Right lobe of liver (tissue), 6 donors: ENCODE measurements at places on chromosomes 5 and 9.

DNA sequence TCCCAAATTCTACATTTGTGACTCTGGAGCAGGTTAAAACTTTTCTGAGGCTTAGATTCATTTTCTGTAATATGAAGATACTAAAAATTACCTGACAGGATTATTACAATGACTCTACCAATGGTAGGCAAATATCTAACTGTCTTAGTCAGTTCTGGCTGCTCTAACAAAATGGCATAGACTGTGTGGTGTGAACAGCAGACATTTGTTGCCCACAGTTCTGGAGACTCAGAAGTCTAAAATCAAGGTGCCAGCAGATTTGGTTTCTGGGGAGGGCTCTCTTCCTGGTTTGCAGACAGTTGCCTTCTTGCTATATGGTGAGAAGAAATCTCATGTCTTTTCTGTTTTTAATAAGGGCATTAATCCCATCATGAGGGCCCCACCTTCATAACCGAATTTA lies 245.1 kb downstream of the MAST4 start:
- no peak overlapping the region for H3K4me3 ChIP-seq
- no peak for DNase-seq
- no peaks in the 10 kb centered on the region for H3K36me3 ChIP-seq
- H3K27ac ChIP-seq, result no peak overlapping the region
- no peaks in the 10 kb centered on the region for H3K27me3 ChIP-seq
- H3K4me1 ChIP-seq, result no peaks in the 10 kb centered on the region

GRCh38 chr5:170262061-170263045 lies 29.6 kb downstream of the C5orf58 start:
- no peaks in the 10 kb centered on the region for H3K4me1 ChIP-seq
- H3K4me3 ChIP-seq, result no peak overlapping the region
- no peak overlapping the region for H3K27ac ChIP-seq

DNA sequence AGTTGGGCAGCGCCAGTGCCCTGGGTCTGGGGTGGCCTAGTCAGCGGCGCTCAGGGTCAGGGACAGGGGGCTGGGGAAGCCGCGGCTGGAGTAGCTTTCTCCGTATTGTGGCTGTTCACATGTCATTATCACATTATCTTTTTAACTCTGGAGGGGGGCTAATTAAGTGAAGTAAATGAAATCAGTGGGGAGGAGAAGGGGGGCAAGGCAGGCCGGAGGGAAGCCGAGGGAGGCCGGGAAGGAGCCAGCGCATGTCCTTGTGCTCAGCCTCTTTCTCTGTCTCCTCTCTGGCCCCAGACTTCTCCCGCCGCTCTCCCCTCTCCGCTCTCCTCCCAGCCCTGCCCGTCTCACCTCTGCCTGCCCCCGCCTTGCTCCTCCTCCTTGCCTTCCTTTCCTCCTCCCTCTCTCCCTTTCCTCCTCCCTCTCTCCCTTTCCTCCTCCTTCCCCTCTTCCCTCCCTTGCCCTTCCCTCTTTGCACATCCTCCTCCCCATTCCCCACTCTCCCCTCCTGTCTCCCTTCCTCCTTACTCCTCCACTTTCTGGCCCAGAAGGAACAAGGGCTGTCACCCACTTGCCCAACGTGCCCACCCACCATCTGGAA lies 38.7 kb downstream of the ASS1 start:
- H3K27me3 ChIP-seq, result no peaks in the 10 kb centered on the region
- no peak overlapping the region for H3K4me3 ChIP-seq
- no peaks in the 10 kb centered on the region for H3K4me1 ChIP-seq

GRCh38 chr5:89353837-89354551 lies 471.0 kb upstream of the MEF2C start:
- DNase-seq, result no peak
- H3K4me3 ChIP-seq, result no peak overlapping the region
- H3K27me3 ChIP-seq, result no peaks in the 10 kb centered on the region
- H3K36me3 ChIP-seq, result no peaks in the 10 kb centered on the region
- H3K4me1 ChIP-seq, result no peaks in the 10 kb centered on the region

DNA sequence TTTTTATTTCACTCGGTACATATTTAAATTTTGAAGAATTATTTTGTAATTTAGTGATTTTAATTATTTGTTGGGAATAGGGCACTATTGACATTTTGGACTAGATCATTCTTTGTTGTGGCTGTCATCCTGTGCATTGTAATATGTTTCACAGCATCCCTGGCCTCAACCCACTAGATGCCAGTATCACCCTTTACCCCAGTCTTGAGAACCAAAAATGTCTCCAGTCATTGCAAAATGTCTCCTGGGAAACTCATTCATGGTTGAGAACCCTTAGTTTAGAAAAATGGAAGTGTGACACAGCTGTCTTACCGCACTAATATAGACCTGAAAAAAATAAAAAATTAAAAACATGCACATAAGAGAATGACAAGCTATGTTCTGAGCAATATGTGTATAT lies 88.4 kb upstream of the CCDC152 start:
- no peaks in the 10 kb centered on the region for H3K36me3 ChIP-seq
- no peaks in the 10 kb centered on the region for H3K4me1 ChIP-seq
- no peak overlapping the region for H3K27ac ChIP-seq
- no peaks in the 10 kb centered on the region for H3K27me3 ChIP-seq
- H3K4me3 ChIP-seq, result no peak overlapping the region

DNA sequence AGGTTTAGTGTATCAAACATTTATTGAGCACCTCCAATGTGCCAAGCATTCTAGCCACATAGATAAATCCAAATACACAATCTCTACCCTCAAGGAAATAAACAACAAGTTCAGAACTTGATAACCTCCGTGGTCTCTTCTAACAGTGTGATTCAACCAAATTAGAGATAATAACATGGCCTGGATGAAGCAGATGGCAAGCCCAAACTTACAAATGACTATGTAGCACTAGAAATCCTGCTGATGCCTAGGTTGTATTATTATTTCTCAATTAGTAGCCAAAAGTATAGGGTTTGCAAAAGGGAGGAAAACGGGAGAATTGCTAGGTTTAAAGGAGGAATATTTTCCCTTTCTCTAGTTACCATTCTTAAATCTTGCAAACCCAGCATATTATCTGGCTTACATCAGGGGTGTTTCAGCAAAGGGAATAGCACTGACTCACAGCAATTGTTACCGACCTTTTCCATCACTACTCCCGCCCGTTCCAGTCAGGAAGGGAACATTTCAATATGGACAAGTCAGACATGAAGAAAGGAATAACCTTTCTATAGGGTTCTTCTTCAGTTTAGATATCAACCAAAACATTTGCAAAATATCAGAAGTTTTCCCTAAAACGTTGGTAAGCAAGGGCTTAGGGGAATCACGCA lies 2.3 kb downstream of the DPYSL3 start:
- DNase-seq, result no peak
- H3K4me1 ChIP-seq, result no peaks in the 10 kb centered on the region
- no peak overlapping the region for H3K4me3 ChIP-seq
- H3K27me3 ChIP-seq, result peaks cover 8% of the 10 kb centered on the region
- H3K27ac ChIP-seq, result no peak overlapping the region

DNA sequence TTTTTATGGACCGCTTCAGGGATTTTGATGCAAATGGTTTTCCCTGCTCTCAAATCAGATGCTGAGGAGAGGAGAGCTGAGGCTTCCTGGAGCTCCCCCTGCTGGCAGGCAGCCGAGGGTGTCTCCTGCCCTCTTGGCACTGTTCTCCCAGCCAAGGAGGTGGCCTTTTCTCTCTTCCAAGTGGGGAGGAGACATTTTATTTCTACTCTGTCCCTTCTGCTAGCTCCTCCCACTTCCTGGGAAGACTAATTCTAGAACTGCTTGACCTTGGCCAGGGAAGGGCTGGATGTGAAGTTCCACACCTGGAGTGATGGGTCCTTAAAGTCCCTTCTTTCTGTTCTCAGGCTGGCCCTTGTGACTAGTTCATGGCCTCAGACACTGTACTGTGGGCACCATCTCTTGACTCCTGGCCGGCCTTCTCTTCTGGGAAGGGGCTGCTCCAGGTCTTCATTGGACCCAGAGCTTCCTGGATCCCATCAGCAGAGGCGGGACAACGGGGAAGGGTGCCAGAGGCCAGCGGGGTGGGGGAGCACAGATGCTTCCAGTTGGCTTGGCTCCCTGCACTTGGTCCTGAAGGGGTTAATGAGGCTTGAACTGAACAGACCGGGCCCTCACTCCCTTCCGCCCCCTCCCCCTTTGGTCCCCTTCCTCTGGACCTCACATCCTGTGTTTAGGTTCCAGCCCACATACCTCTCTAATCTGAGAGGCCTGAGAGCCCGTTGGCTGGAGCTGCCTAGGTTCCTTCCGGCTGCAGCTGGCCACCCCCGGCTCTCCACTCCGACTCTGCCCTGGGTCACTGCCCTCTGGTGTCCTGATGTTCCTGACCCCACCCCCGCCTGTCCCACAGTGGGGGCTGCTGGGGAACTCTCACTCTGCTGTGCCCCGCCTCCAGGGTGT lies 32.1 kb downstream of the PTPA start:
- no peaks in the 10 kb centered on the region for H3K4me1 ChIP-seq
- peak; percentile 84 for DNase-seq
- H3K4me3 ChIP-seq, result no peak overlapping the region

- no peak for DNase-seq
- H3K4me3 ChIP-seq, result no peak overlapping the region
- H3K36me3 ChIP-seq, result no peaks in the 10 kb centered on the region
- H3K27ac ChIP-seq, result no peak overlapping the region
- H3K27me3 ChIP-seq, result no peaks in the 10 kb centered on the region
Observed at GRCh38 chr5:125210242-125210947, 464.0 kb upstream of the ZNF608 start.

DNA sequence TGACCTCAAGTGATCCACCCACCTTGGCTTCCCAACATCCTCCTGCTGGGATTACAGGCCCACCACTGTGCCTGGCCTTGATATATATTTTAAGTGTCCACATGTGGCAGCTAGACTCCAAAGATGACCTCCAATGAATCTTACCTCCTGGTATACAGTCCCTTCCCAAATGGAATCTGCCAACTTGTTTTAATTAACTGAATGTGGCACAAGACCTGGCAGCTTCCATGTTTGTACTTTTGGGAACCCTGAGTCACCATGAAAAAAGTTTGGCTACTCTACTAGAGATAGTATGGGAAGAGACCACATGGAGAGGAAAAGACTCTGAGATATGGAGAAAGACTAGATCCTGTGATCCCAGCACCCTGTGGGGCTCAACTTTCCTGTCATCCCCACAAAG lies 42.5 kb downstream of the CCL28 start:
- H3K4me1 ChIP-seq, result no peaks in the 10 kb centered on the region
- H3K4me3 ChIP-seq, result no peak overlapping the region
- H3K27me3 ChIP-seq, result no peaks in the 10 kb centered on the region
- no peak for DNase-seq

DNA sequence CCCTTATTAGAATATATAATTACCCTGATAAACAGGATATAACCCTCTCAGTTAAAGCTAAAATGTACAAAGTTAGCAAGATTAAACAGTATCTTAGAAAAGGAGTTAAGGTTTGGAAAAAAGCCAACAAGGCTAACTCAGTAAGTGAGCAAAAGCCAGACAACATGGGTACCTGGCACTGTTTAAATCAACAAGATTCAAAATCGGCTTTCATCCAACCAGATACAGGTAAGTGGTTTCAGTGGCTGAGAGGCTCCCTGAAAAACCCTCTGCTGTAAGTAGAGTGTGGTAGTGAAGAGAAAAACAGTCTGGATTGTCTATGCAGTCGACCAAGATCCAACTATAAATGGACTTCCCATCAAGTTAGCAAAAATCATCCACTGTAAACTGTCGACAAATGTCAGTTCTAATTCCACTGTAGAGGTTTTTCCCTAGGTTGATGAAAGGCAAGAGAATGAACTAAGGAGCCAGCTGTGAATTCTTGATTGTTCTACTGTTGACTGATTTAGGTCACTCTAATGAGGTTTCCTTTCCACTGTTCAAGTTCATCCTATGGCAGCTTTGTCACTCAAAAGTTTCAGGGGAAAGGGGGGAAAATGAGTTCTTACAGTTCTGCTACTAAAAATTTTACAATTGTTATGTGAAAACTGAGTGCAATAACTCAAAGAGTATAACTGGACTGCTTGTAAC lies 27.3 kb downstream of the ETF1 start:
- H3K27me3 ChIP-seq, result no peaks in the 10 kb centered on the region
- H3K27ac ChIP-seq, result no peak overlapping the region
- H3K36me3 ChIP-seq, result peaks cover 33% of the 10 kb centered on the region
- H3K4me1 ChIP-seq, result no peaks in the 10 kb centered on the region

DNA sequence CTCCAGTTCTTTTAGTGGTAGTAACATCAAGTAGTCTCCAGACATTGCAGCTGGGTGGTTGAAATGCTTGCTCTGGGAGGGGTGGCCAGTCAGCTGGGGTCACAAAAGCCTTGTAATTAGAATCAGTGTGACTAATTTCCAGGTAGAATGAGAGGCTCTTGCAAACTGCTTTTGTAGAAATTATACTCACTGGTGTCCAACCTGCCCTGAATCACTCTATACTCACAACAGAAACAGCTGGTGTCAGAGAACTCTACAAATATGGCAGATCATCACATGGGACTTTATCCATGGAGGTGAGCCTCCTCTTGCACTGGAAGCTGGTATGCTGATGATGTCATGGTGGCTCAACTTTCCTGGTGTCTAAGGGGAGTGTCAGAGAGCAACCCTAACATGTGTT lies 71.3 kb downstream of the SH3TC2 start:
- H3K27ac ChIP-seq, result no peak overlapping the region
- no peak overlapping the region for H3K4me3 ChIP-seq

- no peak overlapping the region for H3K27ac ChIP-seq
- H3K4me3 ChIP-seq, result no peak overlapping the region
- H3K4me1 ChIP-seq, result peaks cover 4% of the 10 kb centered on the region
- no peak for DNase-seq
Observed at GRCh38 chr9:92504881-92505280, 22.6 kb upstream of the ASPN start.

GRCh38 chr5:133713751-133714150 lies 101.4 kb upstream of the FSTL4 start:
- no peaks in the 10 kb centered on the region for H3K27me3 ChIP-seq
- no peaks in the 10 kb centered on the region for H3K36me3 ChIP-seq
- no peaks in the 10 kb centered on the region for H3K4me1 ChIP-seq
- H3K27ac ChIP-seq, result no peak overlapping the region
- H3K4me3 ChIP-seq, result no peak overlapping the region

- H3K27me3 ChIP-seq, result no peaks in the 10 kb centered on the region
- no peak for DNase-seq
- no peak overlapping the region for H3K4me3 ChIP-seq
- no peaks in the 10 kb centered on the region for H3K4me1 ChIP-seq
Observed at GRCh38 chr5:89396278-89396954, 513.4 kb upstream of the MEF2C start.

- no peaks in the 10 kb centered on the region for H3K27me3 ChIP-seq
- no peaks in the 10 kb centered on the region for H3K4me1 ChIP-seq
- no peak overlapping the region for H3K4me3 ChIP-seq
- H3K36me3 ChIP-seq, result no peaks in the 10 kb centered on the region
Observed at GRCh38 chr5:115418788-115419187, 122.3 kb upstream of the CCDC112 start.

- H3K27me3 ChIP-seq, result no peaks in the 10 kb centered on the region
- no peak overlapping the region for H3K4me3 ChIP-seq
- H3K36me3 ChIP-seq, result no peaks in the 10 kb centered on the region
- DNase-seq, result no peak
- no peak overlapping the region for H3K27ac ChIP-seq
Observed at GRCh38 chr5:61796773-61797172, 464.7 kb downstream of the ZSWIM6 start.
